ENCODE measurements at places on chromosomes 2 and 18. TPM values are rescaled to one million over a fixed set of nuclear protein-coding genes. Genes with fewer than 3 reads are reported as not detected.

Gene AQP4
- 305 TPM for total RNA-seq

Gene ADD2
- 22.7 TPM for total RNA-seq

Gene MYO7B
- 1.8 TPM for total RNA-seq

Gene KCNF1
- 4.3 TPM for total RNA-seq

Gene FTCDNL1
- total RNA-seq, result 6.1 TPM

Gene ST6GAL2
- 49.0 TPM for total RNA-seq

Gene CPO
- total RNA-seq, result 0.33 TPM

Gene PER2
- total RNA-seq, result 9.1 TPM

Gene CYP26B1
- total RNA-seq, result 9.8 TPM

Gene HOXD4
- total RNA-seq, result 3.9 TPM

Gene IL36A
- total RNA-seq, result not detected
